ENCODE measurements at places on chromosomes 13 and 19. TPM values are rescaled to one million over a fixed set of nuclear protein-coding genes. Genes with fewer than 3 reads are reported as not detected.

DNA sequence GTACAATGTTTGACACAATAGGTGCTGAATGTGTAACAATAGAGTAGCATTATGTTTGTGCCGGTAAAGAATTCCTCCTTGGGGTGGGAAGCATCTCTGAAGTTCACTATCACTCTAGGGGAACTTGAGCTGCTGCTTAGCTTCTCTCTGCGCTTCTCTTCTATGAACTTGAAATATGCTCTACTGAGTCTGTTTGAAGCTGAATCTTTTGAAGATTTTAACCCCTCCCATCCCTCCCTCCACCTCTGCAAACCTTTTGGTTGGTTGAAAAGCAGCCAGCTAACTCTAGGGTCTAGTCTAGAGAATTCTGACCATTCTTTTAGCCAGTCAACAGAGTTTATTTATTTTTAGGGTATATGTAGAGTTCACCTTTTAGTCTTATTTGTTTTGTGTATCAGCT, 2.5 kb downstream of the PCCA start:
- H3K4me1 ChIP-seq, result peaks cover 13% of the 10 kb centered on the region
- no peak overlapping the region for H3K27ac ChIP-seq
- no peak for DNase-seq
- H3K36me3 ChIP-seq, result no peaks in the 10 kb centered on the region
- H3K4me3 ChIP-seq, result no peak overlapping the region
- H3K27me3 ChIP-seq, result no peaks in the 10 kb centered on the region

The RAB3A gene
- total RNA-seq, result 4.2 TPM

- H3K4me3 ChIP-seq, result no peak overlapping the region
- H3K36me3 ChIP-seq, result no peaks in the 10 kb centered on the region
- peaks cover 8% of the 10 kb centered on the region for H3K4me1 ChIP-seq
- DNase-seq, result no peak
- H3K27ac ChIP-seq, result no peak overlapping the region
- no peaks in the 10 kb centered on the region for H3K27me3 ChIP-seq
Measured at GRCh38 chr13:110911880-110912279, 3.0 kb downstream of the ANKRD10 start.

DNA sequence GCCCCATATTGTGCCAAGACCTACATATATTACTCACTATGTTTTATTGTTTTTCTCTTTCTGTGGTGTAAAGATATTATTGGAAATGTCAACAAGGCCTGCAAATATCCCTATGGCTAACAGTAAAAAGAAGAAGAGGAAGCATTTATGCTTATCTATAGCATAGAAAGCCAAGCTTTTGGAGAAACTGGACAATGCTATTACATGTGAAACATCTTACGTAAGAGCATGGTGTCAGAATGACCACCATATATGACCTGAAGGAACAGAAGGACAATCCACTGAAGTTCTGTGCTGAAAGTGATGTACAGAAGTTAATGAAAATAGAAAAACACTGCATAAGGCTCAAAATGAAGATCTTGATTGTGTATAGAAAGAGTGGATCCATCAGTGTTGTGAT, 145.2 kb downstream of the KCTD12 start:
- H3K4me1 ChIP-seq, result no peaks in the 10 kb centered on the region
- no peaks in the 10 kb centered on the region for H3K27me3 ChIP-seq
- no peak for DNase-seq
- H3K4me3 ChIP-seq, result no peak overlapping the region
- no peak overlapping the region for H3K27ac ChIP-seq

DNA sequence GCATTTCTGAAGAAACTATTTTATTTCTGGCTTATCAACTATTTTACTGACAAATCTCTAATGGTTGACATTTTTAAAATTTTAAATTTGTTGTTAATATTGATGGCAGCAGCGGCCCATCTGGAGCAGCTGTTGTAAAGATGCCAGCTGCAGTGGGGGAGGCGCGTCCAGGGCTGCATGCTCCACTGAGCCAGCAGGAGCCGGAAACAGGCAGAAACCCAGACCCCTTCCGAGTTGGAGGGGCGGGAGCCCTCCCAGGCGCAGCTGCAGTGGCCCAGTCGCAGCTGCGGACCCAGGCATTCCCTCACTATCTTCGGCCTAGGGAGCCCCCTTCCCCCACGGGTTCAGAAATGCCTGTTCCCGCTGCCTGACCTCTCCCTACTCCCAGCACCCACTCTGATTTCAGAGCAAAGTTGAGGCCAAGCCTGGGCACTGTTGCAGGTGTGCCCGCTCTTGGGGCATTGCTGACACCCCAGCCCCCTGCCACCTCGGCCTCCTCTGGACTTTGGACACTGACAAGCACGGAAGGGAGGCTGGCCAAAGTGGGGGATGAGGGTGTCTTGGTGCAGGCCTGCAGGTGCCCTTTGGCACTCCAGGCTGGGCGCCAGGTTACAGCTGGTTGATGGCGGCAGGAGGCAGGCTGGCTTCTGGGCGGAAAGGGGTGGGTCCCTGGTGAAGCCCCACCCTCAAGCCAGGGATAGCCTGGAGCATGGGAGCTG, 69.2 kb downstream of the PIBF1 start:
- no peaks in the 10 kb centered on the region for H3K4me1 ChIP-seq
- H3K36me3 ChIP-seq, result no peaks in the 10 kb centered on the region
- peak; percentile 22 for DNase-seq
- no peak overlapping the region for H3K27ac ChIP-seq

The OR7A5 gene
- total RNA-seq, result not detected

The MCF2L gene
- 88.3 TPM for total RNA-seq

- no peaks in the 10 kb centered on the region for H3K36me3 ChIP-seq
- H3K27me3 ChIP-seq, result no peaks in the 10 kb centered on the region
- H3K4me1 ChIP-seq, result no peaks in the 10 kb centered on the region
- H3K4me3 ChIP-seq, result no peak overlapping the region
- no peak for DNase-seq
Measured at GRCh38 chr13:89550938-89551337, 1796.5 kb upstream of the MIR17HG start.

DNA sequence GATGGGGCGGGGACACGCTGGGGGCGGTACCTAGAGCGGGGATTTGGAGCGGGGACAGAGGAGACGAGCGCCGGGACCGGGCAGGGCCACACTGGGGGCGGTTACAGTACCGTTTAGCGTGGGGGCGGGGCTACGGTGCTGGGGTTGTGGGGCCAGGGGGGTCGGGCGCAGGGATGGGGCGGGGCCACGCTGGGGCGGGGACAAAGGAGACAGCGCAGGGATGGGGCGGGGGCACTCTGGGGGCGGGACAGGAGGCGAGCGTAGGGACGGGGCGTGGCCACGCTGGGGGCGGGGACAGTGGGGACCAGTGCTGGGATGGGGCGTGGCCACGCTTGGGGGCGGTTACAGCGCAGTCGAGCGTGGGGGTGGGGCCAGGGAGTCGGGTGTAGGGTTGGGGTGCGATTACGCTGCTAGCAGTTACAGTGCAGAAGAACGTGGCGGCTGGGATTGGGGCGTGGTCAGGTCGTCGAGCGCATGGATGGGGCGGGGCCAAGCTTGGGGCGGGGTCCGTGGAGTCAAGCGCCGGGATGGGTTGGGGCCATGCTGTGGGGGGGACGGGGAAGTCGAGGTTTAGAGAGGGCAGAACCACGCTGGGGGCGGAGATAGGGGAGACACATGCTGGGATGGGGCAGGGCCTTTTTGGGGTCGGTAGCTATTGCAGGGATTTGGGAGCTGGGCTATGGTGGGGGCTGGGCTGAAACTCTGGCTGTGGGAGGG, 660 bp downstream of the ALKBH7 start:
- H3K36me3 ChIP-seq, result no peaks in the 10 kb centered on the region
- H3K4me3 ChIP-seq, result peak overlapping the region; percentile 82
- no peaks in the 10 kb centered on the region for H3K27me3 ChIP-seq
- H3K27ac ChIP-seq, result peak overlapping the region; percentile 97
- H3K4me1 ChIP-seq, result no peaks in the 10 kb centered on the region

- no peaks in the 10 kb centered on the region for H3K4me1 ChIP-seq
- H3K27ac ChIP-seq, result no peak overlapping the region
- H3K4me3 ChIP-seq, result no peak overlapping the region
Measured at GRCh38 chr13:31697290-31697689, 42.0 kb upstream of the RXFP2 start.

GRCh38 chr19:30229525-30230174, 142.5 kb upstream of the ZNF536 start:
- peaks cover 6% of the 10 kb centered on the region for H3K4me1 ChIP-seq
- no peak overlapping the region for H3K27ac ChIP-seq
- DNase-seq, result no peak
- no peak overlapping the region for H3K4me3 ChIP-seq
- no peaks in the 10 kb centered on the region for H3K36me3 ChIP-seq

- no peak overlapping the region for H3K27ac ChIP-seq
- no peaks in the 10 kb centered on the region for H3K36me3 ChIP-seq
- H3K4me1 ChIP-seq, result no peaks in the 10 kb centered on the region
- no peak overlapping the region for H3K4me3 ChIP-seq
- H3K27me3 ChIP-seq, result no peaks in the 10 kb centered on the region
Measured at GRCh38 chr13:77868717-77869116, 49.9 kb downstream of the EDNRB start.

DNA sequence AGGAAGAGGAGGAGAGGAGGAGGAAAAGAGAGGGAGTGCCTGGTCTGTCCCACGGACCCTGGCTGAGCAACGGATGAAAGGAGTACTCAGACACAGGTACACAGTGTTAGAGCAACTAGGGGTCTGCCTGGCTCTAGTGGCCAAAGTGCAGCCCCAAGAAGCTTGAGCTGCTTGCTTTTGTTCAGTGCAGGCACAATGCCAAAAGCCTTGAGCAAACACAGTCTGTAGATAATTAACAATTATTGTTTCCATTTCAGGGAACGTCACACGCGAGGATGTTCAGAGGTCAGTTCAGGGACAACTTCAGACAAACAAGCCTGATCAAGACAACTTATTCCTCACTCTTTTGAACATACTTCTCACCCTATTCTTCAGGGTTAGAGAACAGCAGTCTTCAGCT, 32.2 kb upstream of the ZNF726 start:
- H3K36me3 ChIP-seq, result no peaks in the 10 kb centered on the region
- no peak overlapping the region for H3K4me3 ChIP-seq
- H3K27me3 ChIP-seq, result no peaks in the 10 kb centered on the region
- peak; percentile 33 for DNase-seq
- H3K27ac ChIP-seq, result no peak overlapping the region

- no peak overlapping the region for H3K27ac ChIP-seq
- no peaks in the 10 kb centered on the region for H3K36me3 ChIP-seq
- no peaks in the 10 kb centered on the region for H3K4me1 ChIP-seq
- H3K27me3 ChIP-seq, result no peaks in the 10 kb centered on the region
Measured at GRCh38 chr13:110012102-110012739, 225.8 kb upstream of the IRS2 start.

GRCh38 chr13:26562512-26562890, 5.0 kb downstream of the WASF3 start:
- H3K36me3 ChIP-seq, result no peaks in the 10 kb centered on the region
- H3K27me3 ChIP-seq, result peaks cover 14% of the 10 kb centered on the region
- H3K4me1 ChIP-seq, result peaks cover 5% of the 10 kb centered on the region

DNA sequence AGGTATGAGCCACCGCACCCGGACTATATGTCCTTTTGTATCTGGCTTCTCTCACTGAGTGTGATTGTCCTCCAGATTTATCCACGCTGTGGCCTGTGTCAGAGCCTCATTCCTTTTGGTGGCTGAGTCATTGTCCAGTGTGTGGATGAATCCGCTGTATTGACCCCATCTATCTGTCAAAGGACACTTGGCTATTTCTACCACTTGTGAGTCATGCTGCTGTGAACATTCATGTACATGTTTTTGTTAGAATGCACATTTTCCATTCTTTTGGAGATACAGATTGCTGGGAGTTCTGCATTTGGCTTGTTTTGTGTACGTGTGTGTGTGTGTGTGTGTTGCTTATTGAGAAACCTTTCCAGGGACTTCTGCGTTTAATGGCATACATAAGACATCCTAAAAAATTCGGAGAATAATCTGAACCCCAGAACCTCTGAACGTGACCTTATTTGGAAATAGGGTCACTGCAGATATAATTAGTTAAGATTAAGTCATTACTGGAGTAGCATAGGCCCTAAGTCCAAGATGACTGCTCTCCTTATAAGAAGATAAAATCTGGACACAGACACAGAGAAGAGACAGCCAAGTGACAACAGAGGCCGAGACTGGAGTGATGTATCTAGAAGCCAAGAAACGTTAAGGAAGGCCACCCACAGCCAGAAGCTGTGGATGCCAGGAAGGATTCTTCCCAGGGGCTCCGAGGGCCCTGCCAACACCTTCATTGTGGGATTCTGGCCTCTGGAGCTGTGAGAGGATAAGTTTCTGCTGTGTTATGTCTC, 4.9 kb upstream of the GIPC3 start:
- H3K4me1 ChIP-seq, result peaks cover 10% of the 10 kb centered on the region
- DNase-seq, result no peak
- H3K27me3 ChIP-seq, result peaks cover 6% of the 10 kb centered on the region

GRCh38 chr13:54628383-54628782, 1599.8 kb downstream of the OLFM4 start:
- DNase-seq, result no peak
- no peak overlapping the region for H3K4me3 ChIP-seq
- no peaks in the 10 kb centered on the region for H3K4me1 ChIP-seq
- no peaks in the 10 kb centered on the region for H3K36me3 ChIP-seq
- H3K27ac ChIP-seq, result no peak overlapping the region

DNA sequence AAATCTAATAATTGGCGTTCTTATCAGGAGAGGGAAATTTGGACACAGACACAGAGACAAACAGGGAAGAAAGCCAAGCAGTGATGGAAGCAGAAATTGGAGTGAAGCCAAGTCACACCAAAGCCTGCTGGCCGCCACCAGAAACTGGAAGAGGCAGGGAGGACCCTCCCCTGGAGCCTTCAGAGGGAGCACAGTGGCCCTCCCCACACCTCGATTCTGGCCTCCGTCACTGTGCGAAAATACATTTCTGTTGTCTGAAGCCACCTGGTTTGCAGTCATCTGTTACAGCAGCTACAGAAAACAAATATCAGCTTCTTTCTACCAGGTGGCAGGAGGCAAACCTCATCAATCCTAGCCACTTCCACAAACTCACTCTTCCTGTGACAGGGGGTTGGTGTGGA, 8.3 kb upstream of the TLE6 start:
- H3K4me3 ChIP-seq, result no peak overlapping the region
- H3K36me3 ChIP-seq, result no peaks in the 10 kb centered on the region
- peak; percentile 51 for DNase-seq

- H3K4me1 ChIP-seq, result no peaks in the 10 kb centered on the region
- no peak overlapping the region for H3K27ac ChIP-seq
- H3K36me3 ChIP-seq, result no peaks in the 10 kb centered on the region
- H3K4me3 ChIP-seq, result no peak overlapping the region
Measured at GRCh38 chr13:76892488-76892887, 6.3 kb upstream of the KCTD12 start.

The SGCG gene
- 0.29 TPM for total RNA-seq

DNA sequence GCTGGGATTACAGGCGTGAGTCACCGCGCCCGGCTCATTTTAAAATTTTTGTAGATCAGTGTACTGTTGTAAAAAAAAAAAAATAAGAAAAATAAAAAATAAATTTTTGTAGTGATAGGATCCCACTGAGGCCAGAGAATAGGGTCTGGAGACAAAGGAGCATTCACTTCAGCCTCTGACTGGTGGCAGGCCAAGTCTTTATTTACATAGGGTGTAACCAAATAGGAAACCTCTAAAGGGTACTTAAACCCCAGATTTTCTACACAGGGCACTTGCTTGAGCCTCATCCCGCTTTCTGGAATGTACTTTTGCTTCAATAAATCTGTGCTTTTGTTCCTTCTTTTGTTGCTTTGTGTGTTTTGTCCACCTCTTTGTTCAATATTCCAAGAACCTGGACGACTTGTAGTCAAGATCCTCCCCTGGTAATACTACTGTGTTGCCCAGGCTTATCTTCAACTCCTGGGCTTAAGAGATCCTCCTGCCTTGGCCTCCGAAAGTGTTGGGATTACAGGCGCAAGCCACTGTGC, 2.1 kb upstream of the PDCD2L start:
- no peaks in the 10 kb centered on the region for H3K36me3 ChIP-seq
- no peaks in the 10 kb centered on the region for H3K27me3 ChIP-seq
- H3K27ac ChIP-seq, result peak overlapping the region; percentile 51

The GPATCH1 gene
- 10.0 TPM for total RNA-seq

All from colonic mucosa (tissue), 4 donors.